Activated gamma-delta T cell treated with anti-CD3 and anti-CD28 coated beads, Interleukin-2, amount 50 U/mL, for 16 hours (primary cell): ENCODE measurements at places on chromosomes 6 and 20.

- no peak for DNase-seq
Measured at GRCh38 chr6:170402318-170403040, 95.9 kb downstream of the FAM120B start.

DNA sequence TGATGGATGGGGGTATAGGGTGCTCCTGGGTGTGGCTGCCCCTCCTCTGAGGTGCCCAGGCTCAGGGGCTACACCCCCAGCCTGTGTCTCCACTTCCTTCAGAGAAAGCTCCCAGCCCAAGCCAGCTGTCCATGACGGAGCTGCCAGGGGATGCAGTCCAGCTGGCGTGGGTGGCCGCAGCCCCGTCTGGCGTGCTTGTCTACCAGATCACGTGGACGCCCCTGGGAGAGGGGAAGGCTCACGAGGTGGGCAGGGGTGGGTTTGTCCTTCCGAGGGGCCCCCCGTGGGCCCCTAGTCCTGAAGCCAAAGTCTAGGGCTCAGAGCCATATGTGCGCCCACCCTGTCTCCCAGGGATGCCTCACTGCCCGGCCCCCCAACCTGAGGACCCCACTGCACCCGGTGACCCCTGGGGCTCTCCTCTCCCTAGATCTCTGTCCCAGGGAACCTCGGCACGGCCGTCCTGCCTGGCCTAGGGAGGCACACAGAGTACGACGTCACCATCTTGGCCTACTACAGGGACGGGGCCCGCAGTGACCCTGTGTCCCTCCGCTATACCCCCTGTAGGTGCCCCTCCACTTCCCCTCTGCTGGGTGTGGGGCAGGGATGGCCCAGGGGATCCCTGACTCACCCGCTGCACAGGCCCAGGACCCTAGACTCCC, 19.8 kb downstream of the COL20A1 start:
- DNase-seq: no peak

GRCh38 chr20:25024171-25024570, 31.6 kb upstream of the APMAP start:
- DNase-seq: no peak

DNA sequence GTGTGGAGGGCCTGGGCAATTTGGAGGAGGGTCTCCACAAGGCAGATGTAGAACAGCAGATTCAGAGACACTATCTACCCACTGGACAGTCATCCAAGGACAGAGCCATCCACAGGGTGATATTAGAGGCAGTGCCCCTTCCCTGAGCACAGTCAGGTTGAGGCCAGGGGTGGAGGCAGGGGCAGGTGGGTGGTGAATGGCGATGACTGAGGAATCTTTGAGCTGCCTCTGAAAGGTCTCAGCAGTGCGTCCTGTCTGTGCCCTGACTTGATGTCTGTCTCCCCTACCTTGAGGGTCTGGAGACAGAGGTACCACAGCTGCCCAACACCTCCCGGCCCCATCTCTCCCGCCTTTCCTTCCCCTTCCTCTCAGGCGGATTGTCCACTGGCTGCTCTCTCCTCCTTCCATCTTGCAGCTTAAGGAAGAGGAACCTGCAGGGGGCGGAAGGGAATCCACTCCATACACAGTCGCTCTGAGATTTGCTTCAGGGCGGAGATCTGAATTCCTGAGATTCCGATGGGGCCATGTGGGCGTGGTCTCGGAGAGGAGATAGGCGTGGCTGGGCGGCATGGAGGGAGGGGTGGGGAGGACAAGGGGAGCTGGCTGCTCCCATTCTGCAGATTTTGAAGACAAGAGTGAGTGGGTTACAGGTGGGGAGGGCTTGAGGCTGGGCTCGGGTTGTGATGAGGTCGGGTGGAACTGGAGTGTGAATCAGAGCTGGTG, 1.7 kb downstream of the MUCL3 start:
- DNase-seq: no peak

- DNase-seq: no peak
Measured at GRCh38 chr6:166565084-166565967, 21.2 kb downstream of the RAMACL start.

- DNase-seq: no peak
Measured at GRCh38 chr6:82371799-82372546, 8.4 kb downstream of the TPBG start.

GRCh38 chr6:12911427-12911826, 194.9 kb downstream of the PHACTR1 start:
- DNase-seq: no peak

GRCh38 chr6:39085129-39085797, 29.7 kb downstream of the SAYSD1 start:
- no peak for DNase-seq

- no peak for DNase-seq
Measured at GRCh38 chr6:119495230-119495683, 145.7 kb upstream of the MAN1A1 start.

DNA sequence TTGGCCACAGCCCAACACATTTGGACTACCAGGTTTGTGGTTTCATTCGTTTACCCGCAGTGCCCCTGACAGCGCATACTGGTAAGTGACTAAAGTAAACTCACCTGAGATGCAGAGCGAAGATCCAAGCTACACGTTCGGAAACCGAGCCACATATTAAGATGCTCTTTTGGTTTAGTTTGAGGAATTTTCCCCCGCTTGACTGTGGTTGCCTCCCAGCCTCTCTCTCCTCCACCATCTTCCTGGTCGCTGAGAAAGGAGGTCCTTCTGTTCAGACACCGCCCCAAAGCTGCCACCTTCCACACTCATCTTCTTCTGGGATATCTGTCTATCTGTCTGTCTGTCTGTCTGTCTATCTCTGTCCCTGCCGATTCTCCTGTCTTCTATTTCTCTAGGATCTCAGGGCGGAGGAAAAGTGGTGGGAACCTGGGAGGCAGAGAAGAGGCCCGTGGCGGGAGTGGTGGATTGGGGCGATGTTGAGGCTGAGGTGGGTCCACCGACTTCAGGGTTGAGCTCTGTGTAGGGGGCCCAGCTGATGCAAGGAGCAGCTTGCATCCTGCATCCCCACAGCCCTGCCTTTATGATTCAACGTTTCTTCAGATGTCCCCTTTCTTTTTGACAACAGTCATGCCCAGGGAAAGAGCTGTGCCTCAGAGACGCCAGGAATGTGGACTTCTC, 196.9 kb upstream of the ZNF184 start:
- DNase-seq: no peak

- no peak for DNase-seq
Measured at GRCh38 chr20:3404402-3404801, 3.1 kb downstream of the DNAAF9 start.

- DNase-seq: no peak
Measured at GRCh38 chr20:41306061-41306727, 11.3 kb downstream of the ZHX3 start.

DNA sequence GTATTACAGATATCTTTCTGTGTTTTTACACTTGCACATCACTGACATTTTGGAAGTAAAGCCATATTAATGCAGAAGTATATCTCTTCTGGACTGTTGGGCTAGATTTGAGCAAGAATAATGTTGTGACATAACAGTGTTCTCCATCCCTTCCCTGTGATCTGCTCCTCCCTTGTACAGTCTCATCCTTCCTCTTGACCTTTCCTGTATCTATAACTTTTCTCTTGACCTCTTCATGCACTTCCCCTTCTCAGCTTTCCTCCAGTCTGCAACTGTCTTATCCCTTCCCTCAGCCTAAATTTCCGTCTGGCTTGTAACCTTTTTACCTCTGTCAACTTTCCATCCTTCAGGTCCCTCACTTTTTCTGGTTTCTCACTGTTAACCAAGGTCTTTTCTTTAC, 29.8 kb downstream of the NCOA3 start:
- DNase-seq: no peak

GRCh38 chr6:48110436-48111142, 408 bp downstream of the PTCHD4 start:
- DNase-seq: no peak

- no peak for DNase-seq
Measured at GRCh38 chr20:57813509-57814269, 103.9 kb upstream of the PMEPA1 start.

DNA sequence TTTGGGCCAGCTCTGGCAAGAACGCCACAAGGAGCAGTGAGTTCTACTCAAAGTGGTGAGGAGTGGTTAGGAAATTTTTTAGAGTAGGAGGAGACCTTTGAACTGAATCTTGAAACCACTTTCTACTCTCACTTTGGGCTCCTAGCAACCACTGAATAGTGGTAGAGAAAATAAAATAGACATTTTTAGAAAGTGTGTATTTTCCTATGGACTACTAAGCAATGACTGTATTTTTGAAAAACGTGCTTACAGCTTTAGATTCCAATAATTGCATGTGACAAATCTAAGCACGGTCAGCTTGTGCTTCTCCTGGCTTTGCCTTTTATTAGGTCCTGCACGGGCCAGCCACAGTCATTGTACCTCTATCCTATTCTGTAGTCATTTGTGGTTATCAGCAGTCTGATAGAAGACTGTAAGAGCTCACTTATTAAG, 8.7 kb upstream of the IFNGR1 start:
- DNase-seq: no peak

GRCh38 chr6:157689875-157690274, 133.2 kb upstream of the SNX9 start:
- no peak for DNase-seq

DNA sequence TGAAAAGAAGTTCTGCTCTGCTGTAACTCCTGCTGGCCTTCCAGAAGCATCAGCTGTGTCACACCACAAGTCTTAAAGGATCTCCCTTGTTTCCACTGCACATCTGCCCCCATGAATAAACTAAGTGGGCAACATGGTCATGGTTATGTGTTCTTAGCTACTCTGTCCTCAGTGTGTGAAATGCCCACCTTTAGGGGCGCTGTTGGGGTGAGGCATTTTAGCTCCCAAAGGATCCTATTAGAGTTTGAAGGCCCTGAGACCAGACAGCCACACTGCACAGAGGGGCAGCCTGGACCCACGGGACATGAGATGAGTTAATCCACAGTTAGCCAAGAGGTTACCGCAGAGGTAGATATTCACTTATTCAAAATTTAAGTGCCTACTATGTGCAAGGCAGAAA, 294.3 kb upstream of the QKI start:
- no peak for DNase-seq

GRCh38 chr6:25464225-25464624, 185.1 kb downstream of the CARMIL1 start:
- DNase-seq: no peak

GRCh38 chr6:39189915-39190544, 39.2 kb downstream of the KCNK5 start:
- DNase-seq: no peak

- no peak for DNase-seq
Measured at GRCh38 chr6:15279047-15279661, 33.3 kb downstream of the JARID2 start.

DNA sequence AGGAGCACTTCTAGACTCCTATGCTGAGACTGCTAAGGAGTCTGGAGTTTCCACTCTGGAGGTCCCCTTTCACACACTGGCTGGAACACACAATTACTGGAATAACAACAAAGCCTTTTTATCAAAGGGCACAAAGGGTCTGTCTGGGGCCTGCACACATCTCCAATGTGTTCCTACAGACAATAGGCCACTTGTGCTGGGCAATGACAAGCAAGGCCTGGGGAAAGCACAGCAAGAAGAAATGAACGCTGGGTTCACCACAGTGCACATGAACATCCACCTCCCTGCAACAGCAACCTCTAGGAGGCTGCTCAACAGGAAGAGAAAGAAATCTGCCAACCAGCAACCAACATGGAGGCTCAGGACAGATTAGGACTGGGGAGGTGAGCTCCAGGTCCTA, 43.9 kb downstream of the TRPC4AP start:
- no peak for DNase-seq

DNA sequence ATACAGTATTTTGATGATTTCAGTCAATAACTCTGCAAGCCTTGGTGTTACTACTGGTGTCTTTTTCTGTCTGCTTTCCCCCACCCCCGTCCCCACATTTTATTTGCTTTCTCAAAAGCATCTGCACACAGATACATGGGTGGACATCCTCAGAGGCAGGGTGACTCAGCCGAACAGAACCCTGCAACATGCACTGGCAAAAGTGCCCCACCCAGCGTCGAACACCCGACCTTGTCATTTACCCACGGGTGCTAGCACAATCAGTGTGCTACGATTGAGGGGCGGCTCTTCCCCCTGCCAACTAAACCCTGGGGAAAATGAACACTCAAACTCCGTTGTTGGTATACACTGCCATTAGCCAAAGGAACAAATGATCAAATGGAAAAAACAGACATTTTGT, 115.9 kb upstream of the NAA20 start:
- no peak for DNase-seq

DNA sequence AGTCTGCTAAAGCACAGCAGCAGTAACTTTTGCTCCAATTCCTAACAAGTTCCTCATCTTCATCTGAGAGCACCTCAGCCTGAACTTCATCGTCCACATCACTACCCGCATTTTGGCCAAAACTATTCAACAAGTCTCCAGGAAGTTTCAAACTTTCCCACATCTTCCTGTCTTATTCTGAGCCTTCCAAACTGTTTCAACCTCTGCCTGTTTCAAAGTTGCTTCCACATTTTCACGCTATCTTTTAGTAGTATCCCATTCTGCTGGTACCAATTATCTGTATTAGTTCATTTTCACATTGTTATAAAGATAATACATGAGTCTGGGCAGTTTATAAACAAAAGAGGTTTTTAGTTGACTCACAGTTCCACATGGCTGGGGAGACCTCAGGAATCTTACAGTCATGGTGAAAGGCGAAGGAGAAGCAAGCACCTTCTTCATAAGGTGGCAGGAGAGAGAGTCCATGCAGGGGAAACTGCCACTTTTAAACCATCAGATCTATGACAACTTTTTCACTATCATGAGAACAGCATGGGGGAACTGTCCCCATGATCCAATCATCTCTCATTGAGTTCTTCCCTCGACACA, 99.4 kb upstream of the GRIK2 start:
- DNase-seq: no peak

DNA sequence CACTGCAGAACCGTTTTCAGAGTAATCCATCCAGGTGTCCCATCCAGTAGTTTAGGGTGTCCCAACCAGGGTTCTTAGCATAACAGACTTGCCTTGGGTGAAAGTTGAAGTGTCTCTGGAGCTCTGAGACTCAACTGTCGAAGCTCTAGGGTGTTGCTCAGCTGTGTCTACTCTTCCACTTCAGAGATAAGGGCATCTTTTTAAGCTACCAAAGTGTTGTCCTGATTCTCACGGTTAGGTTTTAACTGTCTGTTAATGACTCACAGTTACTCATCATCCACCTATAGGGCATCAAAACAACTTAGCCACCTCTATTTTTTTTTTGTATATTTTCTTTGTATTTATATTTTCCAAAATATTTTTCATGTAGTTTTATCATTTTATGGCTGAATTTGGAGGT, 36.9 kb upstream of the TBX18 start:
- DNase-seq: no peak

DNA sequence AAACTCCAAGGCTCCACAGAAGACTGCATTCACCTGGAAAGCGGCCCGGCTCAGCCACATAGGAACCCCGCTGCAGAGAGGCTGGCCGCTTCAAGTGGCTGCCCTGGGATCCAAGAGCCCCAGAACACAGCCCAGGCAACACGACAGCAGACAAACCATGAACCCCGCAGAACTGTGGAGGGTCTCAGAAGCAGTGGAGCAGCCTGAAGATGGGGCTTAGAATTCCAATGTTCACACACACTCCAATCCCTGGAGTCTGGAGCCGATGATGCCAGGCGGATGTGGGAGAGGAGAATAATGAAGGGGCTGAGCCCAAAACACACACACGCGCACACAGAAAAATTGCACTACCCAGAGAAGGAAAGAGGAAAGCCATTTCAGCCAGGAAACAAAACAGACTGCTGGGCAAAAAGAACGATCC, 52.4 kb downstream of the NINL start:
- DNase-seq: no peak
